ENCODE measurements at places on chromosomes 1 and 21. TPM values are rescaled to one million over a fixed set of nuclear protein-coding genes. Genes with fewer than 3 reads are reported as not detected.

- no peak for DNase-seq
Measured at GRCh38 chr1:41751804-41752513, 166.8 kb downstream of the HIVEP3 start.

DNA sequence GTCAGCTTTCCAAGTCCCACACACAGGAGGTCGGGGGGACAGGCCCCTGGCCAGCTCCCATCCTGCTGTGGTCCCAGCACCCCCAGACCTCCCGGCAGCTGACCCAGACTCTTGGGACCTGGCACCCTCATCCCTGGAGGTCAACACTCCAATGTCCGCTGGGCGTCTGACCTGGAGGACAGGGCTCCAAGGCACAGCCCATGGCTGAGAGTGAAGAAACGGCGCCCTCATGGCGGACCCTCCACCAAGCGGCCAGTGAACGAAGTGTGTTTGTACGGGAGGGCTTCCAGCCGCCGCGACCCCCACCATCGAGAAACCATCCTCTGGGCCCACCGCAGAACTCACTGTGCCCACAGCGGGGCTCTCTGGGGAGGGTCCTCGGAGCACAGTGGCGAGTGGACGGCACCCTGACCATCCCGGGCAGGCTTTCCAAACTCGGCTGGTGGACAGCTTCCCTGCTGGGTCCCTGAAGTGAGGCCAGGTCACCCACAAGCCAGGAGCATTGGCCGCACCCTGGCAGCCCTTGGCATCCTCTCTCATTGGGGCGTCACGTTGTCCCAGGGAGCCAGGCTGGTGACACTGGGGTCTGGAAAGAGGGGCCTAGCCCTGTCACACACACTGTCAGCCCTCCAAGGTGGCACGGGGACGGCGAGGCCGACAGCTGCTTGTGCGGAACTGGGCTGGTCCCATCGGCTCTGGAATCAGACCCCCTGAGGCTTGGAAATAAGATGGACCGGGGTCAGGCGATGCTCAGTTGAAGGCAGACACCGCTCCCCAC is 47.8 kb upstream of the COL6A2 start:
- peak; percentile 44 for DNase-seq

DNA sequence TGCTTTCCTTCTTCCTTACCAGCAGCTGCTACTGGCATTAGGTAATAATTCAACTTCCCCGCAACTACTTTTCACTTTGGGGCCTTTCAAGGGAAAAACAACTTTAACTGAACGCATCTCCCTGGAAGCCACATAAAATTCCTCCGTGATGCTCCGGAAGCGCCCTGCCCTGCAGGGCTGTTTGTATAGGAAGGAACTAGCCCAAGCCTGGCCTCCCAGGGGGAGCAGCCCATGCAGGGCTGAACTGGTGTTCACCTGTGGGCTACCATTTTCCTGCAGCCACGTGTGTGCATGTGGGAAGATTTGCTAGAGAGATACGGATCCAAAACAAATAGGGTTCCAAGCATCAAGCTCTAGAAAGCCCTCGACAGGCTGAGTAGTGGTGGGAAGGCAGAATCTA is 14.4 kb downstream of the CLDN14 start:
- DNase-seq, result no peak

GRCh38 chr1:118244194-118244593 is 59.2 kb upstream of the SPAG17 start:
- no peak for DNase-seq

GRCh38 chr1:30743584-30744059 is 14.0 kb downstream of the LAPTM5 start:
- no peak for DNase-seq

The FAM3B gene
- total RNA-seq, result 116 TPM

DNA sequence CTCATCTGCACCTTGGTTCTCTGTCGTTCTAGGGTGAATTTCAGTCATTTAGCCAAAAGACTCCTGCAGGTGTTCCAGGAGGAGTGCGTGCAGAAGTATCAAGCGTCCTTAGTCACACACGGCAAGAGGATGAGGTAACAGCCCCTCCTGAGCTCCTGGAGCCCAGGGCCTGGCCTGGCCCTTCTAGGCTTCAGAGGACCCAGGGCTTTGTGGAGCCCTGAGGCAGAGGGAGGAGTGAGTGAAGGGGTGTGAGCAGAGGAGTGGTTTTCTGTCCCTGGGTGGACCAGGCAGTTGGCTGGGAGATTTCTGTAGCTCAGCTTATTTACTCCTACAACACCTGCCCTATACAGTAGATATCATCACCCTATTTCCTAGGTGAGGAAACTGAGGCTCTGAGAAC is 15.7 kb upstream of the RASSF5 start:
- DNase-seq, result no peak

DNA sequence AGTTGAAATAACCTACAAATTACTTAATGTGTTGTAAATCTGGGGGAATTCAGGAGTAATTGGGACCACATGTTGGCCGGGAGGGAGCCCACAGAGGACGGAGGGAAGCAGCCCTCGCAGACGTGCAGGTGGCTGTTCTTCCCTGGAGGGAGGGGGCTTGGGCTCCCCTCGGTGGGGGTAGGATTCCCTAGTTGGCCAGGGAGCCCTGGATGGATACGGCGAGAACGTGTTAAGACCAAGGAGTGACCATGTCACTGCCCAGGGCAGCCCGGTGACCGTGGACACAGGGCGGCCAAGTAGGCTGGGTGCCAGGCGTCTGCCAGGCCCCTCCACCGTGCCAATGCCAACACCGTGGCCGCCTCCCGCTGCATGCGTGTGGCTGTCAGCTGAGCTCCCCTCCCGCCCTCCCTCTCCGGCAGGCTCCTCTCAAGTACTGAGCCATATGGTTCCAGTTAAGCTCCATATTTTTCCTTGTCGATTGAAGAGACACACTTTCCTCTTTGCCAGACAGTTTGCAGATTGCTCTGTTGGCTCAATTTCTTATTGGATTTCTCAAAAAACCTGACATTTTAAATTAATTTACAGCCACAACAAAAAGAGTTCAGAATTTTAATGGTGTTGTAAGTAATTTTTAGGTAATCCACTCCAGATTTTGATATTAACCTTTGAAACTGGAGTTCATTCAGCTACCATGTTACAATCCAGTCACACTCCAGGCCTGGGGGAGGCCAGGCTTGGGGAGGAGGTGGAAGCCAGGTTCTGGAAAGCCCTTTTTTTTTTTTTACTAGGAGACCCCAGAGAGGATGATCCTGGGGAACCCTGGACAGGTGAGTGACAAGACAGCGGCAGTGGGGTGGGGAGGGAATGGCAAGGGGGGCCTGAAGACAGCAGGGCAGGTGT is 71.2 kb downstream of the CASZ1 start:
- no peak for DNase-seq

The HES3 gene
- total RNA-seq, result not detected

The PIGC gene
- total RNA-seq, result 21.0 TPM

DNA sequence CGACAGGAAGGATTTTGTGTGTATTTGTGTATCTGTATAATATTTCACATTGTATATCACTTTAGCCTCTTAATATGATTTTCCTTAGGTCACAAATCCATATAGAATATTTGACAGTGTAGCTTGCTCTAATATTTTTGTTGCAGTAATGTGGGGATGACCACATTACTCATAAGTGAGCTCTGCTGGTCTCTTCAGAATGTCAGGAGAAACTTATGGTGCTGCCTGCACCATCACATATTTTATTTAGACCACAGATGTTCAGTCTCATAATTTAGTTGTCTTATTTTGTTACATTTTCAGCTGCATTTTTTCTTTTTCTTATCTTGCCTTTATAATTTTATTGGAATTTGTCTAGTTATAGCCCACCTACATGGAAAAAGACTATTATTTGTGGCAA is 205.3 kb downstream of the PBX1 start:
- DNase-seq, result no peak

DNA sequence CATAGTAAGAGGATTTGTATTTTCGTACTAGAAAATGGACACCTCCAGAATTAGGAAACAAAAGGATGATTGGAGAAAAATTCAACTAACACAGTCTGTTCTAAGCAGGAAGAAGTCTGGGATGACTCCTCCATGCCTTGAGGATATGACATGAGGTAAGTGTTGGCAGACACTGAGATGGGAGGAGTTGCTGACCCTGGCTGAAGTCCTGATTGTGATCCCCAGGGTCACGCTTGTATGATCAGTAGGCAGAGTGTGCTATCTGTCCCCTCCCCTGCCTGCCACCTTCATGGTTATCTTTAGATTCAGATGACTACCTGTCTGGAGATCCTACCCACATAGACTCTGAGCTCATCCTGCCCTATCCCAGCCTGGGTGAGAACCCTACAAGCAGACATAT is 249.1 kb downstream of the C1orf94 start:
- no peak for DNase-seq

DNA sequence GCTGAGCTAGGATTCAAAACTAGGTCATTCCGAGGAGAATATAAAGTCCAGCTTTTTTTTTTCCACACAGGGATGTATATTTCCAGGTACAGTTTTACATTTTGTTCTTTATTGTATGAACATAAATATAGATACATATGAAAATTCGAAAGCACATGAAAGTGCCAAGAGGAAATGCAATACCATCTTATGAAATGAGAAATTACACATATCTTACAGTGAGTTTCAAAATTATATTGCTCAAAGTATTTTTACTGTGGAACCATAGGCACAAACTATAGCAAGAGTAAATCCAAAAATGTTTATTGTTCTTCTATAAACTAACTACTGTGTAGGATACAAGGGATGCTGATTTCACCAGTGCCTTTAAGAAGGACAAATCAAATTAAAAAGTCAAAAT is 39.0 kb downstream of the PTPRC start:
- DNase-seq, result no peak

DNA sequence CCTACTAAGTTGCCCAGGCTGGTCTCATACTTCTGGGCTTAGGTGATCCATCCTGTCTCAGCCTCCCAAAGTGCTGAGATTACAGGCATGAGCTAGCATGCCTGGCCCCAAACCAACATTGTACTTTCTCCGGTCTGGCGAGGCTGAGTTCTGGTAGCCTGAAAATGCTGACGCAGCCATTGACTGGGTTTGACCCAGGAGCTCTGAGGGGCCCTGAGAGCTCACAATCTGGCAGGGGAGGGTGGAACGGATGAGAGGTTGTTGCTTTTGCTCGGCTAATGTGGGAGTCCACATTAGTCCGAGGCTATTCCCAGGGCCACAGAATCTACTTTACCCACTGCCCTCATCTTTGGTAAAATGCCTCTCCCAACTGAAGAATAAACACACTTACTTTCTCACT is 35.1 kb upstream of the PARP1 start:
- no peak for DNase-seq

GRCh38 chr1:161330346-161330745 is 16.2 kb downstream of the SDHC start:
- DNase-seq, result no peak

GRCh38 chr1:237791592-237791991 is 99.1 kb downstream of the ZP4 start:
- no peak for DNase-seq

DNA sequence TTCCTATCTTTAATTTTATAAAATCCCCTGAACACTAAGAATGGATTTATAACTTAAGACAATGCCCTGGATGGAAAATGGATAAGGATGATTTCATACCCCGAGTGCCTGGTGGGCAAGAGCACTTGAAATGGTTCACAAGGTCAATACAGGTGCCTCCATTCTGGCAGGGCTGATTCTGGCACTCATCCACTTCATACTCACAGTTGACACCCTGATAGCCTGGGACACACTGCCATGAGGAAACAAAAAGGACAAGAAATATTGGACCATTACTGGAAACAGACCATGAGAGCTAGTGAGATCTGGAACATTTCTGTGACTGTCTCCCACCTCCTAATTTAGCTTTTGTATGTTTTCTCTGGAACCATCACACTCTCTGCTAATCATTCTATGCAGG is 39.1 kb upstream of the ADAM30 start:
- no peak for DNase-seq

DNA sequence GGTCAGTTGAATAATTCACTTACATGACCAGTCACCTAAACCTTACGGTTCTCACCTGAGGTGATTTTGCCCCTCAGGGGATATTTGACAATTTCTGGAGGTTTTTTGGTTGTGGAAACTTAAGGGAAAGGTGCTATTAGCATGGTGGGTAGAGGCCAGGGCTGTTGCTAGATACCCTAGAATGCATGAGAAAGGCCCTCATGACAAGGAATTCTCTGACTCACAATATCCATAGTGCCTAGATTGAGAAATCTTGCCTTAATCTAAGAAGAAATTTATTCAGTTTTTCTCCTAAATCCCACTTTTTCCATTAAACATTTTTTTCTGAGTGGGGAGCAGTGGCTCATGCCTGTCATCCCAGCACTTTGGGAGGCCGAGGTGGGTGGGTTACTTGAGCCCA is 119.7 kb downstream of the TGFB2 start:
- no peak for DNase-seq

The PDPN gene
- 29.5 TPM for total RNA-seq

- DNase-seq, result no peak
Measured at GRCh38 chr1:21620496-21620895, 48.7 kb downstream of the RAP1GAP start.

DNA sequence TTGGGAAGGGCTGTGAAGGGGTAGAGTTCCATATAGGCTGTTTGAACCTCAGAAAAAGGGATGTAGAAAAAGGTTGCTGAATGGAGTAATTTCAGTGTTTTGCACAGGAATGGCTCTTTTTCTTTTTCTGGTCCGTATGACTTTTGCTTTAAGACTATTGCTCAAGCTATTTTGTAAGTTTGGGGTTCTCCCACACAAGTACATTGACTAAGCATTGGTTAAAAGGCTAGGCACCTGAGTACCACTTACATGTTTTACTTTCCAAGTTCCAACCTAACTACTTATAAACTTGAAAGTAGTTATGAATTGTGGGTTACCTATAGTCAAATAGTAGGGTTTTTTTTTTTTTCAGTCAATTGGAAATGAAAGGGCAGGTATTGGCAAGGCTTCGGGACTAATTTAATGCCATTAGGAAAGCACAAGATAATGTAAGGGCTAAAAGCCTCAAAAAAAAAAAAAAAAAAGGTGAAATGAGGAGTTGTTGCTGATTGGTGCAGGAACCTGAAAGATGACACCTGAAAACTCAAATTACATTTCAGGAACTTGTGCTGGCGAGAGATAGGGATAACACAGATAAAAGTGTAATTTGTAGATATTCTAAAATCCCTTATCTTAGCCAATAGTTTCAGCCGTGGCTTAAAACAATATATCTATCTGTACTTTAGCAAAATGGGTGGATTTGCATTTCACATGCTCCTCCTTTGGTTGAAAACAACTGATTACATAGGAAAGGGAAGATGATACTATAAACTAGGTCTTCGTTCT is 209.5 kb downstream of the RPS6KC1 start:
- no peak for DNase-seq

- no peak for DNase-seq
Measured at GRCh38 chr1:116127123-116127847, 16.1 kb downstream of the MAB21L3 start.

GRCh38 chr1:116826818-116827606 is 72.8 kb downstream of the CD2 start:
- DNase-seq, result no peak

The CD247 gene
- total RNA-seq, result 4.7 TPM

Data from ureter (tissue), 1 donor.